ENCODE measurements at places on chromosomes 5 and 9.

- DNase-seq = no peak
Observed at GRCh38 chr5:24644761-24645160, at the start of gene CDH10. TSS of gene CDH10 (minus strand) at chr5:24644978. CDS start at chr5:24593490, 51,488 bp downstream.

DNA sequence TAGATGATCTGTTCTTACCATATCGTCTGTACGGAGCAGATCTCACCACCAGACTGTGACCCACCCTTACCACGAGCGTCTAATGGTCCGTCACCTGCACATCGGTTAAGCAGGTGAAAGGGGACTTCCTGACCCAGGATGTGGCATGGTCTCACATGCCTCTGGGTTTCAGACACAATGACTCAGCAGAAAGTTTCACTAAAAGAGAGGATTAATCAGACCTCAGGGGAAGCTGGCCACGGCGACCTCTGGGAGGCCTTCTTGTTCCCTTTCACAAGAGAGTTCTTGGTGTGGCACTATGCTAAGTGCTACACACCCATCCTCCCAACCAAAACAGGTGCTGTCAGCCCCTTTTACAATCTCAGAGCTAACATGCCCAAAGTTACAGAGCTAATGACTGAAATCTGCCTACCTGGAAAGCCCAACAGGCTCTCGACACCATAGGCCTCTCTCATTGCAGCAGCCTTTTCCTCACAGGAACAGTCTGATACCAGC, 41.6 kb downstream of the ADAMTS12 start:
- DNase-seq = no peak

- DNase-seq = no peak
Observed at GRCh38 chr9:22342491-22343217, 104.0 kb upstream of the DMRTA1 start.

DNA sequence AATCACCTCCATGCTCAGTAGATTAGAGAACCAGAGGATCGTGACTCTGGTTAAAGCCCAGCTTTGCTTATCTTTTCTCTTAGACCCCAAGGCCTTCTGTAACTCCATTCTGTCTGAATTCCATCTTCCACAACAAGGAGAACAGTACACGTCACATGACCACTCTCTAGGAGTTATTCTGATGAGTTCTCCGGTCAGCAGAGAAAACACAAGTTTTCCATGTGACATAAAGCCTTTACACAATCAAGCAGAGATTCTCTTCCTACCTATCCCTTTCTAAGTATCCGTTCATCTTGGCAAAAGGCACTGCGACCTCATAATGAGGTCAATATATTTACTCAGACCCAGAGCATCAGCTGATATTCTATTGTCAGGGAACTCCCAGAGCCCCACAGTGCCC, 112.3 kb downstream of the TRPM6 start:
- DNase-seq = no peak

GRCh38 chr5:165000479-165001190, 1495.2 kb downstream of the MAT2B start:
- DNase-seq = no peak

DNA sequence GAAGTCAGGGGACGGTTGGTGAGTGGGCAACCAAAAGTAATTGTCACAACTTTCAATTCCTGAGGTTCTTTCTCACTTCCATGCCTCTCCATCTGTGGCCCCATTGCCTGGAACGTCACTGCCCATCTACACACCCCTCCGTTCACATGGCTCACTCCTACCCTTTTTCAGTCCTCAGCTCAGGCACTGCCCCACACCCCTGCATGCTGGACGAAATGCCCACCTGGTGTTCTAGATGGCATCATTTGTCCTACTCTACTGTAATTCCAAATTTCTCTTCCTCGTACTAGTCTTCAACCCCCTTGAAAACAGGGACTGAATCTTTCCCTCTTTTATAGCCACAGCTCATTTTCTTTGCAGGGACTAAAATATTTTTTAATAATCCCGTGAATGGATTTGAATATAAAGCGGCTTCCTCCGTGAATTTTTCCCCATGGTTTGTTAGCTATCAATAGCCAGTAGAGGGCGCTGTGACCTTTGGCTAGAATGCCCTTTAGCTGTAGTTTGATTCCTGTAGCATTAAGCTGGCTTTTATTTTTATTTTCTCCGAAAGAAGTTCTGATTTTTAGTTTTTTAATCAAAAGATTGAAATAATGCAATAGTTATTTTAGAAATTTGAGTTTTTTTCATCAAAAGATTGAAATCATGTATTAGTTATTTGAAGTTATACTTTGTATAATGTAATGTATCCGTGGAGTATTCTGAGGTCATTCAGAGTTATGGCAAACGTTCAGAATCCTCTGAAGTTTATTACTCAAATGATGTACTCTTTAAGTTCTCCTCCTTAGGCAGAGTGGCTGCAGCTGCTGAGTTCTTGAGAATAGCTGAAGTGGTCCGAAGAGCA, 232.1 kb downstream of the SH3GL2 start:
- no peak for DNase-seq

GRCh38 chr5:42641336-42642005, 115.1 kb upstream of the CCDC152 start:
- no peak for DNase-seq

- DNase-seq = no peak
Observed at GRCh38 chr5:123087173-123088030, 1.6 kb upstream of the PRDM6 start.

DNA sequence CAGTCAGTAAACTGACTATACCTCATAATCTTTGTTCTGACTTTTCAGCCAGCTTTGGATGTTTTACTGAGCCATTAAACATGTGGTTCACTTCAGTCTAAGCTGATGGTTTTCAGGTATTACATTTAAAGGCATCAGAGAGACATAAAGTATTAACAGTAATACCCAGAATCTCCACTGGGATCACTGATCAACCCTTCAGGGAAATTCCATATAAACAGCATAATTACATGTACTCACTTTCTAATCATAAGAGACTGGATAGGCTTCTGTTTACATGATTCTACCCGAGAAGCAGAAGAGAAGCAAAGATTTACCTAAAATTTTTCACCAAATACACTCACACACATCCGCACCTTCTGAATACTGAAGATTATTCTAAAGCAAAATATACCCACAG, 186.7 kb upstream of the FREM1 start:
- DNase-seq = no peak

DNA sequence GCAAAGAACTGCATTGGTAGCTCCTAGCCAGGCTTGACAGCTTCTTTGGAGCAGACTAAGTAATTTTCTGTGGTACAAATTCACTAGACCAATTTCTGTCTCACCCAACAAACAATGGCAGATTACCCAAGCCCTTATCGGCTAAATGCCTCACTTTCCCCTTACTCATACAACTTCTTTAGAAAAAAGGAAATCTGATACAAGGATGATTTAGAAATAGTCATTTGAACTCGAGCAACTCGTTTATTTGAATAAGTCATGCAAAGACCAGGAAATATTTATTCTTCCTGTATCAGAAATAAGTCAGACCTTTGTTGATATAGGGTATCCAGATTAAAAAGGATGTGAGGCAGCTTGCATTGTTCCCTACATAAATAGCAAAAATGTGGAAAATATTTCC, 170.4 kb upstream of the CDH6 start:
- no peak for DNase-seq

GRCh38 chr5:28855626-28856025, 1817.2 kb upstream of the CDH9 start:
- DNase-seq = no peak

- no peak for DNase-seq
Observed at GRCh38 chr5:122402955-122403685, 91.1 kb downstream of the SNCAIP start.

GRCh38 chr5:149961186-149961685, 678 bp downstream of the SLC26A2 start:
- DNase-seq = no peak

DNA sequence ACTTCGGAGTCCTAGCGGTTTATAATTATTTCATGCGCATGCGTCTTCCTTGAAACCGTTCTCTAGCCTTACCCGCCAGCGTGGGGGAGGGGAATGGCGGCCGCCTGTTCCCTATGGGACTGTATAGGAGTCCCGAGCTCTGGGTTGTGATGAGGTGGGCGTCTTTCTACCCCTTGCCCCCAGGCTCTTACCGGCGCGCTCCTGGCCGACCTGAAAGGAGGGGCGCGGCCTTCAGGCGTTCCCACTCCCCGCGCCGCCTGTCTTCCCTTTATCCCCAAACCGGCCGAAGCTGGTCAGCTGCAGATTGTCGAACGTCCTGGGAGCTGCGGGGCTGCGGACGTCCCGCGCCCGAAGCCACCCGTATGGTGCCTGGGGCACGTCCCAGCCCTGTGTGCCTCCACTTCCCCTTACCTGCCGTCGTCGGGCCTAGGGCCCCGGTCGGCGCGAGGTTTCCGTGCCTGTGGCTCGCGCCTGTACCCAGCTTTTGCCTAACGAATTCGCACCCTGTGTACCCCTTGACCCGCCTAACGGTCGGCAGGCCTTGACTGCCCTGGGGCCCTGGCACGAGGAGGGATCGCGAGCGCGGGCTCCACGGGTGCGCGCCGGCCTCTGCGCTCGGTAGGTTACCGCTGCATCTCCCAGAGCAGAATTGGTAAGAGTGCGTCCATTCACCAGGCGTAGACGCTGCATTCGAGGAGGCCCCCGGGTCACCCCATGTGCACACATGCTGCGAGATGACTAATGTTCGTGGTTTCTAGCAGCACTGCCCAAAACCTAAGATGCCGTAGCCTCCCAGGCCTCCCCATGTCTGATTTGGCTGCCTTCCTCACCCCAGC, 653 bp upstream of the HNRNPH1 start:
- DNase-seq = peak; percentile 19

DNA sequence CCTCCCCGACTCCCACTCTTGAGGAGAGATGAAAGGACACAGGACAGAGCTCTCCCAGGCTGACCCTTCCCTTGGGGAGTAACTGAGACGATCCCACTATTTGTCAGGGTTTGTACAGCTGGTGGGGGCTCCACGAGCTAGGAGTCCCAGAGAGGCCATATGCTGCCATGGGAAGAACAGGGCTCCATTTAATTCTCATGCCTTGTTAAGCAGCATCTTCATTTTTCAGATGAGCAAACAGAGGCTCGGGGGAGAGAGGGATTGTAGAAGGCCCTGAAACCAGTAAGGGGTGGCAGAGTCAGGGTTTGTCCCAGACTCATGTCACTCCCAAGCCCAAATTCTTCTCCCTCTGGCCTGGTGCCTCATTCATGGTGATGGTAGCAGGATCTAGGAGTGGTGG, 176.4 kb downstream of the NSG2 start:
- no peak for DNase-seq

DNA sequence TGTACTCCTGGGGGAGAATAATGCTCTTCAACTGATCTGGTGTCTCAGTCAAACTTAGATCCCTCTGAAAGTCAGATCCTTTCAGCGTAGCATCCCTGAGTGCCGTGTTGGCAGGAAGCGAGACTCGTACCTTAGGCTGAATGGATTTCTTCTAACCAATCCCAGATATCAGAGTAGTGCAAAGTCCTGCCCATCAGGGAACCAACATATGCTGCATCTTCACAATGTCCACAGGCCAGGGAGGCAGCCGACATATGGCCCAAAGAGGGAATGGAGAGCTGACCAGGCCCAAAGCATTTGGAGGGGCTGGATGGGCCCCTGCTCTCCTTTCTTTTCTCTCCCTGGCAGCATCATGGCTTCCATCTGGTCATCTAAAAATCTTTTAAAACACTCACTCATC, 497.0 kb upstream of the DAP start:
- no peak for DNase-seq

DNA sequence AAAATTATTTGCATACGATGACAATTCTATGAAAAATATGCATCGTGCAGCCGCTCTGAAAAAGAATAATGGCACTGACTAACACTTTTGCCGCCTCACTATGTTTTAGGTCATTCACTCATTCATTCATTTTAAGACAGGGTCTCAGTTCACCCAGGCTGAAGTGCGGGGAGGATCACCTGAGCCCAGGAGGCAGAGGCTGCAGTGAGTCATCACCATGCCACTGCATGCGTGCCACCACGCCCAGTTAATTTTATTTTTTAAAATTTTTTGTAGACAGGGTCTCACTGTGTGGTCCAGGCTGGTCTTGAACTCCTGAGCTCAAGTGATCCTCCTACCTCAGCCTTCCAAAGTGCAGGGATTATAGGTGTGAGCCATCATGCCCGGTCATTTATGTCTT, 37.0 kb downstream of the RAPGEF1 start:
- DNase-seq = no peak

DNA sequence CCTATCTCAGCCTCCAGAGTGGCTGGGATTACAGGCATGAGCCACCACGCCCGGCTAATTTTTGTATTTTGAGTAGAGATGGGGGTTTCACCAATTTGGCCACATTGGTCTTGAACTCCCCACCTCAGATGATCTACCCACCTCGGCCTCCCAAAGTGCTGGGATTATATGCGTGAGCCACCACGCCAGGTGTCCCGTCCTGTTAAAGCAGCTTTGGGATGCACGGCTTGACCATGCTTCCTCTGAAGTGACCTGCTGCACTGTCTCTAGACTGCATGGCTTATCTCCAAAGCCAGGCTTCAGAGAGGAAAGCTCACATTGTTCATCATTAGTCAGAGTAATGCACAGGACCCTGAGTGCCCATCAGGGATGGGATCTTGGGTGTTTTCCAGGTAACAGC, 45.4 kb downstream of the SEMA4D start:
- no peak for DNase-seq

DNA sequence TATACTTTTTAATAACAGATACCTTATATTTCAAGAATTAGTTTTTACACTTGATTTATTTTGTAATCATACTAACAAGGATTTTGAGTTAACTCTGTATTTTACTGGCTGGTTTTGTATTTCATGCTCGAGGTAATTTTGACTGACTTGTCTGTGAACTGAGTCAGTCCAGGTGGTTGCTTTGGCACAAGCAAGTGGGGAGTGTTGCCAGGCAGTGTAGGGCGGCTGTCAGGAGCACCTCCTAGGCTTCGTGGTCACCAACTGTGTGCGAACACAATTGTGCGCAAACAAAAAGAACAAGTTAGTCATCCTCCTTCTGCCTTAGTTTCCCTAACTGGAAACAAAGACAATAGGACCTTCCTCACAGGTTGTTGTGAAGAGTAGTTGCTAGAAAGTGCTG, 286.3 kb downstream of the ADGRV1 start:
- DNase-seq = no peak

DNA sequence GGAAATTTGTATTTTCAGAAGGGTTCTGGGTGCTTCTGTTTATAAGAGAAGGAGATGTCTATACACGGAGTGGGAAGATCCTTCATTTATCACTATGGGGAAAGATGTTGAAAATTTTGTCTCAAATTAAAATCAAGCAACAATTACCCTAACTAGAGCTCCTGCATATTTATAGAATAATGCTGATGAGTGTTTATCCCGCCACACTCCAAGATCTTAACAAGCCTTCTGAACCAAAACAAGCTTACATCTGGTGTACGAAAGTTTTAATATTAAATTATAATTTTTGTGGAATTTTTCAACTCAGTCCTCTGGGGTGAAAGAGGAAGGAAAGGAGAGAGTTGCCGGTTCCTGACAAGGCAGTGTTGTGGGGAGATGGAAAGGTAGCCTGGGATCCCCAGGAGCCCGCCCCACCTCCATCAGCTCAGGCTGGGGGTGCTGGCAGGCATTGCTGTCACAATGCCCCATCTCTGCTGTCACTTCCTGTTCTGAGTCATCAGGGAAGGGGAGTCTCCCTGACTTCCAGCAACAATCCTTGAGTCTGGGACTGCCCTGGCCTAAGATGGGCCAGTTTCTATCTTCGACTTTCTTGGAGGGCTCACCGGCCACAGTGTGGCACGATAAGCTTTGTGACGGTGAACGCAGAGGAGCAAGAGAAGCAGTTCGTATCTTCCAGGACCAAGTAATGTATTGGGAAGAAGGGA, 64.5 kb downstream of the ERAP1 start:
- no peak for DNase-seq

- no peak for DNase-seq
Observed at GRCh38 chr5:115532517-115532916, 12.1 kb downstream of the FEM1C start.

GRCh38 chr9:128733256-128733655, 9.3 kb upstream of the ZDHHC12 start:
- no peak for DNase-seq

- DNase-seq = no peak
Observed at GRCh38 chr5:103441523-103441922, 121.1 kb downstream of the NUDT12 start.

All from activated CD8-positive, alpha-beta memory T cell treated with anti-CD3 and anti-CD28 coated beads for 4 hours (primary cell).